ENCODE measurements at places on chromosomes 3 and 15. TPM values are rescaled to one million over a fixed set of nuclear protein-coding genes. Genes with fewer than 3 reads are reported as not detected.

DNA sequence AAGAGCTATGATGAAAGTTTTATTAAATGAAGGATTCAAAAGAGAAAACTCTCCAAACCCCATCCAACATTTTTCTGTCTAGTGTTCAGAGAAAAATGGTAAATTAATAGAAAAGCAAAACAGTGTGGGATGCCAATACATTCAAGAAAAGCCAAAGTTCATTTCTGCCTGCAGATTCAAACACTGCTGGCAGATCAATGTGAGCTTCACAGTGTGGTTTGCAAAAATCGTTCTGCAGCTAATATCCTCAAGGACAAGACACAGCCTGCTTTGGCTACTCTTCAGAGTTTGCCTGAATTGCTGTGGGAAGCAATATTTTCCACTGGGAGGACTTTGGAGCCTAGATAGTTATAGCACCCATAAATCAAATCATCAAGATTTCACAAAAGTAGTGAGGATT lies 619.9 kb upstream of the SUCLG2 start:
- DNase-seq: no peak

GRCh38 chr3:14363991-14364390 lies 38.4 kb upstream of the SLC6A6 start:
- DNase-seq: no peak

DNA sequence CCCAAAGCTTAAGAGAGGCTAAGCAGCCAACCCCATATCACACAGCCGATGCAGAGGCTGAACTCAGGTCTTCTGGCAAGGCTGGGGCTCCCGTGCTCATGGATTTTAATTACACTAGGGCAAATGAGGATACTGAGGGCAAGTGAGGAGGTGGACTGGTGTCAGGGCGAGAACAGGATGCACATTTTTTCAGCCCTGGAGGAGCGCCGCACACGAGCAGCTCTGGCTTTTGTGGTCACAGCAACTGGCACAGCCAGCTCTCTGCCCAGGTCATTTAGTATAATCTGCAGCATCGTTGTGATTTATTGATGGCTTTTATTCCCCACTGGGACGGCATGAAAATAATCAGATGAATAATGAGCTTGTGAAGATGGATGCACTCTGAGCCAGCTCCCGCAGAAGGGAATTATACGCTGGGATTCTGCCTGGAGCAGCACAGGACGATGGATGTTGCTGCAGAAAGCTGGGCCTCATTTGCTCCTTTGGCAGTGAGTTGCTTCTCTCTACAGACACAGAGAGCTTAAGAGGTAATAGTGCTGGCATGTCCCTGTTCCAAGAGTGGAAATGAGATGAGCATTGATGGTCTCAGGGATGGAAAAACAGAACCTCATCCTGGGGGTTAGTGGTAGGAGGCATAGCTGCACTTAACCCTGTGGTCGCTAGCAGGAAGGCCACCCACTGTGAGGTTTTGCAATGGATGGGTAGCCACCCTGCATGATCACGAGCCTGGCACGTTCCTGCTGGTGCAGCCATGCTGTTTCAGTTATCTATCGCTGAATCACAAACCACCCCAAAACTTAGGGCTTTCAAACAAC lies 135.4 kb downstream of the UACA start:
- no peak for DNase-seq

- no peak for DNase-seq
These were observed 2.4 kb downstream of the ARHGEF3 start for GRCh38 chr3:56799251-56799882.

DNA sequence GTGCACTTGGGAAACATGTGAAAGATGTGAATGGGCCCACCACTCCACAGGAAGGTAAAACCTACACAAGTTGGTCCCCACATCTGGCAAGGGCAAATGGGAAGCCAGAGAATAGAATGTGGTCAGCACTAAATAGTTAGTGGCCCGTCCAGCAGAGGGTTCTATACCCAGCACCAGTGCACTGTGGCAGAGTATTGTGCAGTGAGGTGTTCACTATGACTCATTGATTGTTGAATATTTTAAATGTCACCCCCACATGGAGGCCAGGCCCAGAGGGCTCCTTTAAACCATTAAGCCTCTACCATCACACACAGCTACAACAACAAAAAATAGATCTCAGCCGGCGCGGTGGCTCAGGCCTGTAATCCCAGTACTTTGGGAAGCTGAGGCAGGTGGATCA lies 11.7 kb downstream of the FRMD5 start:
- DNase-seq: no peak

- no peak for DNase-seq
These were observed 120.0 kb downstream of the CYP19A1 start for GRCh38 chr15:51218299-51218938.

- DNase-seq: no peak
These were observed 472.5 kb upstream of the SGO1 start for GRCh38 chr3:20658491-20658890.

GRCh38 chr15:98547741-98548138 lies 100.6 kb upstream of the IGF1R start:
- no peak for DNase-seq

DNA sequence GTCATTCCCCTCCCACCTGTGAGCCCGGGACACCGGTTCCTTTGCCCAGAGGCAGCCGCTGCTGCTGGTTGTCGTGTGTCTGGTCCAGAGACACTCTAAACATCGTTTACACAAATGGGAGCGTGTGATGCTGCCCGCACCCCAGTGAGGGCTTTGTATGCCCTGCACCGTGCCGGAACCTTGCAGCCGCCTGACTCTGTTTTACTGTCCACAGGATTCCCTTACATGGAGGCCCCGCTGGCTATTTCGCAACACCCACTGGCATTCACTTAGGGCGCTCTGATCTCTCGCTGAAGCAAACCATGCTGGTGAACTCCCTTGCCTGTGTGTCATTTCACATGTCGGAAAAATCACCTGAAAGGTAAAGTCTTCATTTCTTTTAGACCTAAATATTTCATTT lies 100.8 kb upstream of the SLC6A6 start:
- DNase-seq: no peak

GRCh38 chr3:13539292-13539638 lies 9.7 kb upstream of the FBLN2 start:
- no peak for DNase-seq

DNA sequence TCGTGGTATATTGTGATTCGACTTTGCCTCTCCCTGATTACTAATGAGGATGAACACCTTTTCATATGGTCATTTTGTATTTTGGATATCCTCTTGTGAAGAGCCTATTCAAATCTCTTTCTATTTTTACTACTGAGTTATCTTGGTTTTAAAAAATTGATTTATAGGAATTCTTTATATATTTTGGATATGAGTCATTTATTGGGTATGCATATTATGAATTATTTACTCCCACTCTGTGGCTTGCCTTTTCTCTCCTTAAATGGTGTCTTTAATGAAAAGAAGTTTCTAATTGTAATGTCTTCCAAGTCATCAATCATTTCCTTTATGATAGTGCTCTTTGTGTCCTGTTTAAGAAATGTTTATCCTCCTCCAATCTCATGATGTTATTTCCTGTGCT lies 191.5 kb upstream of the DPH6 start:
- DNase-seq: no peak

GRCh38 chr15:48555241-48555881 lies 90.1 kb downstream of the FBN1 start:
- DNase-seq: no peak

DNA sequence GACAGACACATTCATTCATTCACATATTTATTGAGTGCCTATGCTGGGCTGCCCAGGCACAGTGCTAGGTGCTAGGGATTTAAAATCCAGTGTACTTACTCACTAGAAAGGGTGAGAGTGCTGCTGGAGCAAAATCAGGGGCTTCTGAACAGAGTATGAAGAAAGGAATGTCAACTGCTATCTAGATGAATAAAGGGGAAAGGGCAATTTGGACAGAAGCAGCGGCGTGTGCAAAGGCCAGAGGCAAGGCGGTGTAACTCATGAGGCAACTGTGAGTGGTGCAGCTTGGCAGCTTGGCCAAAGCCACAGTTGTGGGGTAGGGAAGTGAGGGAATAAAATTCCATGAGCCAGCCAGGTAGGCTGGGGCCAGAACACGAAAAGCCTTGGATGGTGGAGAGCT lies 76.7 kb downstream of the RAD18 start:
- no peak for DNase-seq

- DNase-seq: no peak
These were observed 23.1 kb downstream of the B3GALNT1 start for GRCh38 chr3:161082063-161082462.

DNA sequence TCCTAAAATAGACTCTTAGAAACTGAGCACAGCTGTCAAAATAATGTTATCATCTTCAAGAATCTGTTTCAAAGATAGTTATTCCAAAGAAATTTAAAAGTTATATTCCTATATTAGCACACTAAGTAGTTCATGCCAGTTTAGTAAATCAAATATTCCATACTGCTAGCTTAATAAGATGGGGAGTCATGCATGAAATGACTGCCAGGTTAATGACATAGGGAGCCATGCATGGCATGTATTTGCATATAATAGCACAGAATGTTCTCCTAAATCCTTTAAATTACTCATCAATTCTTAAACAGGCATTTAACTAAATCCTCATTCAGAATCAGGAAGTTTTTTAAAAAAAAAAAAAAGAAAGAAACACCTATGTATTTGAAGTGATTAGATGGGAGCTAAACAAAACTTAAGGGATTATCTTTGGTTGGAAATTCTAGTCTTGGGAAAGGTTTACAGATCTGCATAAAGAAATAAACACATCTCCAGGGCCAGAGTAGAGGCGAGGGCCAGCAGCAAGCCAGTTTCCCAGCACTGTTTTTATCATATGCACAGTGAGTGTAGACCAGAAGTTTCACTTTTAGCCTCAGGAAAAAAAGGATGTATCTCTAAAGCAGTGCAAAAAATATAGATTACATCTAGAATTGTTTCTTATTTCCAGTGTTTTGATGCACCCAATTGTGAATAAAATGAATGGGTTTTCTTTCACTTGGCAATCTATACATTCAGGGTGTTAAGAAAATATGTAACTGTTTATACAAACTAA lies 366.4 kb upstream of the AGTR1 start:
- DNase-seq: no peak

GRCh38 chr3:152436707-152437590 lies 168.2 kb downstream of the MBNL1 start:
- no peak for DNase-seq

GRCh38 chr15:45906230-45906629 lies 271.4 kb downstream of the SQOR start:
- no peak for DNase-seq

DNA sequence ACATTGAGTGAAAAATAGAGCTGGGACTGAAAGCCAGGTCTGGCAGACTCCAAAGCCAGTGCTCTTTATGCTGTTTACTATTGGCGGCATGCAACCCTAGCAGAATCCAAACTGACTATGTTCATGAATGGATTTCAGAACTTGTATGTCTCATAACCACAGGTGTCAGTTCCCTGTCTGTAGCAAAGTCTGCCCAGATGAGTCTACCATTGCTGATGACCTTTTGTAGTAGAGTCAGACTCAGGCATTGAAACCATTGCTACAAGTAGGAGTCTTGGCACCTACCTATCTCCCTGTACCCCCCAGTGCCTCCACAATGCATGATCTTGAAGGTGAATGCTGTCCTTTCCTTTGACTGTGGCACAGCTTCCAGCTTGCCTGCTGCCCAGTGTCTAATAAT lies 157.2 kb upstream of the ROPN1 start:
- no peak for DNase-seq

The ADGRG7 gene
- total RNA-seq: not detected

The NR1I2 gene
- not detected for total RNA-seq

The LRRC2 gene
- 2.7 TPM for total RNA-seq

The FAM107A gene
- 5.0 TPM for total RNA-seq

Measured in esophagus squamous epithelium (tissue), 5 donors.